ENCODE measurements at places on chromosomes 2 and 18.

GRCh38 chr2:80105015-80105640, 199.4 kb downstream of the LRRTM1 start:
- DNase-seq: no peak

- DNase-seq: no peak
Measured at GRCh38 chr2:88114889-88115288, 13.0 kb downstream of the FABP1 start.

GRCh38 chr18:79574938-79575525, 104.6 kb upstream of the CTDP1 start:
- no peak for DNase-seq

- DNase-seq: no peak
Measured at GRCh38 chr2:182717816-182718215, 1.8 kb downstream of the DNAJC10 start.

DNA sequence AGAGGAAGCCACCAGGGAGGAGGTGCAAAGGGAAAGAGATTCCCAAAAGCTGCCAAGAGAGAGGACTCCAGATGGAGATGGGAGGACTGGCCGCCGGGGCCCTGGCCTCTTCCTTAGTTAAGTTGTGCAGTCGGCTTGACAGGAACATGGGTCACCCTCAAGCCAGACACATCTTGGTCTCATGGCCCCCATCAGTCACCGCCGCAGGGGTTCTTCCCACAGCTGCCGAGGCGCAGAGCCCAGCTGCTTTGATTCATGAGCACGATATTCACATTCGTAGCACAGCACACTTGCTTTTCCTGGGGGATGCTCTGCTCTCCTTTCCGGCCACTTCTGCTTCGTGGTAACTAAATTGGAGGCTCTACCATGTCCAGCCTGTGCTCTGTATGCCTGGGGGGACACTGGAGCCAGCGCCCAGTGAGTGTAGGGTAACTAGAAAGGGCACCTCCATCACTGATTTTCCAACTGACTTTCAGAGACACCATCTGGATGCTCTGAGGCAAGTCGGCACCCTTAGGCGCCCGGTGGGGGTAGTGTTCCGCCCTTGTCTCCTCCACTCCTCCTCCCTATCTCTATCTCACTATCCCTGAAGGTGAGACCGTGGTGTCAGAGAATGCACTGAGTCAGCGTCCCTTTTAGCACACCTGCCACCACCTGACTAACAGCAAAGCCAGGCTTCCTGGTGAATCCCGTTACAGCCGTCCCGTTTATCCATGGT, 13.3 kb downstream of the TWIST2 start:
- DNase-seq: no peak

- DNase-seq: no peak
Measured at GRCh38 chr2:111168528-111169239, 48.0 kb downstream of the BCL2L11 start.

- no peak for DNase-seq
Measured at GRCh38 chr2:173611121-173611520, 256.4 kb downstream of the CDCA7 start.

- peak; percentile 34 for DNase-seq
Measured at GRCh38 chr2:234770031-234770506, 181.7 kb upstream of the SH3BP4 start.

- DNase-seq: no peak
Measured at GRCh38 chr18:7844017-7844416, 276.9 kb downstream of the PTPRM start.

DNA sequence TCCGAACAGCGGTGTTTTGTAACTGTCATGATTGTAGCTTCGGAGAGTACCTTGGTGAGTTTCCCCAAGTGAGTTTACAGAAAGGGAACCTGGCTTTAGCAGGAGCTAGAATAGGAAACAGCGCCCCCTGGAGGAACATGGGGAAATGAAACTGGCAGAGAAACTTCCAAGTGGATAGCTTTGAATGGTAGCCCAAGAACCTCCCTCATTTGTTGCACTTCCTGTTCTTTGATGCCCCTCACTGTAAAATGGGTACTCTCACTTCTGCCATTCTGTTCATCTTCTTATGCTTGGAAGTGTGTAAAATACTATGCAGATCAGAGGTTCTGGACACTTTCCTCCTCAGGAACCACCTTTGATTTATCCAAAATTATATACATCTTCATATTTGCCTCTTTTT, 36.2 kb downstream of the CHST10 start:
- DNase-seq: peak; percentile 82

DNA sequence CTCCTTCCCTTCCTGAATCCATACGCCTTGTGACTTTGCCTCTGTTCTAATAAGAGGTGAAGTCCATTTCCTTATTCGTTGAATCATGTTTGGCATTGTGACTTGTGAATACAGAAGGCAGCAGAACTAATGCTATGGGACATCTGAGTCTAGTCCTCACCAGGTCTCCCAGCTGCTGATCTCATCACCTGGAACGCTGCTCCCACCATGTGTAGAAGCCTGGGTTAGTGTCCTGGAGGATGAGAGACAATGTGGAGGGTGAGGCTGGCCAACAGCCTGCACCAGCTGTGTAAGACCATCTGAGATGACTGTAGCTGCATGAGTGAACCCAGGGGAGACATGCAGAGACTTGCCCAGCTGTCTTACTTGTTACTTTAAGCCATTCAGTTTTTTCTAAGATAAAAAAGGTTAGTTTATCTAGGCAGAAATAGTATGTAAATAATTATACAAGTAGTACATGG, 3.5 kb upstream of the HAAO start:
- no peak for DNase-seq

DNA sequence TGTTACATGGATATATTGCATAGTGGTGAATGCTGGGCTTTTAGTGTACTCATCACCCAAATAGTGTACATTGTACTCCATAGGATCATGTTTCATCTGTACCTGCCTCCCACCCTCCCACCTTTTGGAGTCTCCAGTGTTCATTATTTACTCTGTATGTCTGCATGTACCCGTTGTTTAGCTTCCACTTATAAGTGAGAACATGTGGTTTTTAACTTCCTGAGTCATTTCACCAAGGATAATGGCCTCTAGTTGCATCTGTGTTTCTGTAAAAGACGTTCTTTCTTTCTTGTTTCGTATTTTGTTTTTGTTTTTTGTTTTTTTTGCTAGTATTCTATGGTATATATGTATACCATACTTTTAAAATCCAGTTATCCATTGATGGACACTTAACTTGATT, 107.5 kb downstream of the MSTN start:
- no peak for DNase-seq

All from pons (tissue), 1 donor.